ENCODE measurements at places on chromosomes 2 and 18.

DNA sequence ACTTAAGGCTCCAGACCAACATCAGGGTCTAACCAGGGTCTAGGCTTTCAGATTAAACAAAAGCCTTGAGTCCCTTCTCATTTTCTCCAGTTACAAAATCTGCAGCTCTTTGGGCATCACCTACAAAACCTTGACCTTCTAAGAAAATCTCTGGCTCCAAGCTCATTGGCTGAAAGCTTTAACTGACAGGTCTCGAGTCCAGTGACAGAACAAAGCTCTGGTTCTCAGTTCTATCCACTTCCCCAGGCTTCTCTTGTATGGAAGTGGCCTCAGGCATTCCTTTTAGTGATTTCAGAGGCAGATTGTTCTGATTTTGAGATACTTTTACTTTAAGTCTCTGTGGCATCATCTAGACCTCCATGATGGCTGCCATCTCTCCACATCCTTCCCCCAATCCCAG is 11.3 kb downstream of the SIX2 start:
- no peak for DNase-seq

GRCh38 chr18:51391731-51392130 is 194.2 kb upstream of the MEX3C start:
- DNase-seq: no peak

- no peak for DNase-seq
Measured at GRCh38 chr18:47628240-47628781, 302.1 kb downstream of the SMAD2 start.

DNA sequence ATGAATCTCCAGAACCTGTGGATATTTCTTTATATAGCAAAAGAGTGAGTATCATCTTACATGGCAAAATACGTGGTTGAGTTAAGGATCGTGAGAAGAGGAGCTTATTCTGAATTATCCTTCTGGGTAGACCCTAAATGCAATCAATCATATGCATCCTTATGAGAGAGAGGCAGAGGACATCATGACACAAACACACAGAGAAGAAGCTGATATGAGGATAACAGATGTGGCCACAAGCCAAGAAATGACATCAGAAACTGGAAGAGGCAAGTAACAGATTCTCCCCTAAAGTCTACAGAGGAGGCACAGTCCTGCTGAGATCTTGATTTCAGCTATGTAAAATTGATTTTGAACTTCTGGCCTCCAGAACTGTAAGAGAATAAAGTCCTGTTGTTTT is 730.2 kb upstream of the ZNF804A start:
- no peak for DNase-seq

GRCh38 chr2:236794176-236794957 is 224.7 kb downstream of the ACKR3 start:
- DNase-seq: no peak

DNA sequence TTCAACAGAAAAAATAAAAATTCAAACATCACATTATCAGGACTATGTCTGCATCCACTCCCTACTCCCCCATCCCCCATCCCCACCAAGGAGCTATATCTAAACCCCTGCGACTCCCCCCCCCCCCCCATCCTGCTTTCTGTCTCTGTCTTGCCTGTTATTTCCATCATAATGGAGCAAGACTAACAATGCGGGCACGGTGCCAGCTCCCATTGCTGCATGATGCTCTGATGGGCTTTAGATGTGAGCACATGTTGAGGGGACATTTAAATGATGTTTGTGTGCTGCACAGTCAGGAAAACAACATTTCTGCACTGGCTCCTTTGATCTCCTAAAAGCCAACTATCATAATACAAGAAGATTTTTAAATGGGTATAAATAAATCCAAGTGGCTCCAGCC is 644.2 kb upstream of the SETBP1 start:
- DNase-seq: no peak

DNA sequence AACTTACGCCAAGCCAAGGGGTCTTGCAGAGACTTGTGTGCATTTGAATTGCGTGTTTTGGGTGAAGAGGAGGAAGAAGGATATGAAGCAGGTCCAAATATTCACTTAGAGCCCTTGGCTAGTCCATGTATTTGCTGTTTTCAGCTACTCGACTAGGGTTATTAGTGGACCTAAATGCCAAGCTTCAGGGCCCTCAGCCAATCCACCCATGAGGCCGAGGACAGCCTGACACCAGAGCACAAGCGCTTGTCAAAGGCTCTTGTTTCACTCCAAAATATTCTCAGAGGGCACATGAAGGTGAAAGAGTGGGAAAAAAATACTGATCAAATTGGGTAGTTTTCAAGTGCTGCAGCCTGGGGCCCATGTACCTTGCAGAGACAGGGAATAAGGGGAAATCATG is 174.8 kb upstream of the ACAA2 start:
- no peak for DNase-seq

Data from D341Med (cell line).